ENCODE measurements at places on chromosomes 1 and 21. TPM values are rescaled to one million over a fixed set of nuclear protein-coding genes. Genes with fewer than 3 reads are reported as not detected.

GRCh38 chr1:103111926-103112325 lies 3.6 kb upstream of the COL11A1 start:
- no peaks in the 10 kb centered on the region for H3K36me3 ChIP-seq
- peaks cover 2% of the 10 kb centered on the region for H3K4me1 ChIP-seq
- peaks cover 17% of the 10 kb centered on the region for H3K27me3 ChIP-seq
- DNase-seq, result no peak
- H3K27ac ChIP-seq, result no peak overlapping the region

- no peaks in the 10 kb centered on the region for H3K36me3 ChIP-seq
- no peaks in the 10 kb centered on the region for H3K27me3 ChIP-seq
- peaks cover 43% of the 10 kb centered on the region for H3K4me1 ChIP-seq
- H3K27ac ChIP-seq, result no peak overlapping the region
- DNase-seq, result no peak
These were observed 15.5 kb downstream of the AZIN2 start for GRCh38 chr1:33096363-33097005.

GRCh38 chr1:219542828-219543518 lies 69.9 kb downstream of the ZC3H11B start:
- DNase-seq, result no peak
- H3K4me1 ChIP-seq, result no peaks in the 10 kb centered on the region
- H3K27ac ChIP-seq, result no peak overlapping the region
- H3K27me3 ChIP-seq, result no peaks in the 10 kb centered on the region
- H3K36me3 ChIP-seq, result no peaks in the 10 kb centered on the region

DNA sequence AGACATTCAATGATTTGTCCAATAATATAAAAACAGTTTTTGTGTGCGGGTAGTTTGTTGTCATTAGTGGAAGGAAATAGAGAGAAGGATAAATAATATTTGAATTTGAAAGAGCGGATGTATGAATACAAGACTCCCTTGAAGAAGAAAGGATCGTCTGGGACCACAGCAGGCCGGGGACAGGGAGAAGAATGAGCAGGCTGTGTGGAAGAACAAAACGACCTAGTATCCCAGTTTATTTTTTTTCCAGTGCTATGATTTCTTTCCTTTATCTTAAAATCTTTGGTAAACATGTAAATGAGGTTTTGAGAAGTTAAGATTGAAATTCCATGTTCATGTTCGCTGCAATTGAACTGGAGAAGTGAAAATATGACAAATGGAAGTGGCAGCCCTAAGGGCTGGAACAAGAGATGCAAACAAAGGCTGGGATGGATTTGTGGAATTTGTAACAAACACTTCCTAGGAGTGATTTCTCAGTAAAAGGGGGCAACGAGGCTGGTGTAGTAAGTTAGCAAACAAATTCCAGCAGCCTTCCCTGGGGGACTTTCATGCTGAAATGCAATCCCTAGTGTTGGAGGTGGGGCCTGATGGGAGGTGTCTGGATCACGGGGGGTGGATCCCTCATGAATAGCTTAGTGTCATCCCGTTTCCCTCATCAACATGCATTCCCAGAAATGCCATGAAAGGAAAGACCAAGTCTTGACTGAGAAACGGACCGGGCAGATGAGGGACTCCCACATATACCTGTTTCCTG lies 10.2 kb upstream of the IFI16 start:
- H3K36me3 ChIP-seq, result peaks cover 9% of the 10 kb centered on the region
- H3K4me1 ChIP-seq, result no peaks in the 10 kb centered on the region
- H3K27me3 ChIP-seq, result no peaks in the 10 kb centered on the region
- H3K4me3 ChIP-seq, result no peak overlapping the region
- no peak overlapping the region for H3K27ac ChIP-seq
- DNase-seq, result no peak

DNA sequence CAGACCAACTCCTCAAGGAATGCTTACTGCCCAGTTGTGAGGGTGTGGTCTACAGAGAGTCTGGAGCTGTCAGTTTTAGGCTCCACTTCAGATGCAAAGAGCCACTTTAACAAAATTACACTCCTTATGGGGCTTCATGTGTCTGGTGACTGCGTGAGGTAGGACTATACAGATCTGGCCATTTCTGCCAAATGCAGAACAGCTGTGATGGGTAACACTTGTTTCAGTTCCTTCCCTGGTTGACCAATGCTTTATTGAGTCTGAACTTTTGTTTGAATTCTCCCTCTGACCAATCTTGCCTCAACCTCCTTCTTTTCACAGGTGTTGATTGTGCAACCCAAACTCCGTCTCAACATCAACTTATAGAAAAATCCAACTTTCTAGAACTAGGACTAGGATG lies 181.2 kb downstream of the OMA1 start:
- no peaks in the 10 kb centered on the region for H3K27me3 ChIP-seq
- H3K27ac ChIP-seq, result no peak overlapping the region
- H3K4me1 ChIP-seq, result no peaks in the 10 kb centered on the region
- H3K4me3 ChIP-seq, result no peak overlapping the region
- no peak for DNase-seq

GRCh38 chr1:52769346-52770033 lies 43.2 kb downstream of the ZYG11B start:
- peaks cover 3% of the 10 kb centered on the region for H3K36me3 ChIP-seq
- H3K27me3 ChIP-seq, result no peaks in the 10 kb centered on the region
- no peaks in the 10 kb centered on the region for H3K4me1 ChIP-seq
- no peak overlapping the region for H3K27ac ChIP-seq
- DNase-seq, result no peak
- no peak overlapping the region for H3K4me3 ChIP-seq

- no peaks in the 10 kb centered on the region for H3K36me3 ChIP-seq
- H3K4me1 ChIP-seq, result peaks cover 17% of the 10 kb centered on the region
- no peak overlapping the region for H3K4me3 ChIP-seq
- H3K27ac ChIP-seq, result no peak overlapping the region
- DNase-seq, result no peak
These were observed 60.7 kb upstream of the TTC34 start for GRCh38 chr1:2861988-2862813.

DNA sequence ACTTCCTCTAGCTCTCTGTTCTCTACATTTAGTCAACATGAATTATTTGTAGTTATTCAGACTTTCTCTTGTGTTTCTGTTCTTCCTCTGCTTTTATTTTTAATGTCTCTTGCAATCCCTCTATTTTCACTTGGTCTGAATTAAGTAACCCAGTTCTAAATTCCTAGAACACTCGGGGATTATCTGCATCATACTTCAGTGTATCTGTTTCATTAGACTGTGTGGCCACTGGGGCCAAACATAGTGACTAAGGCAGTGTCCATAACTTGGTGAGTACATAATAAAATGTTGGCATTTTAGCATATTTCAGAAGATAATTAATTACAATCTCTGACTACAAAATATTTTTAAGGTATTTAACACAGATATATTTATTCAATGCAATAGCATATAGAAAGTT lies 1087.2 kb upstream of the B3GALT2 start:
- no peak overlapping the region for H3K4me3 ChIP-seq
- H3K27me3 ChIP-seq, result no peaks in the 10 kb centered on the region
- DNase-seq, result no peak

DNA sequence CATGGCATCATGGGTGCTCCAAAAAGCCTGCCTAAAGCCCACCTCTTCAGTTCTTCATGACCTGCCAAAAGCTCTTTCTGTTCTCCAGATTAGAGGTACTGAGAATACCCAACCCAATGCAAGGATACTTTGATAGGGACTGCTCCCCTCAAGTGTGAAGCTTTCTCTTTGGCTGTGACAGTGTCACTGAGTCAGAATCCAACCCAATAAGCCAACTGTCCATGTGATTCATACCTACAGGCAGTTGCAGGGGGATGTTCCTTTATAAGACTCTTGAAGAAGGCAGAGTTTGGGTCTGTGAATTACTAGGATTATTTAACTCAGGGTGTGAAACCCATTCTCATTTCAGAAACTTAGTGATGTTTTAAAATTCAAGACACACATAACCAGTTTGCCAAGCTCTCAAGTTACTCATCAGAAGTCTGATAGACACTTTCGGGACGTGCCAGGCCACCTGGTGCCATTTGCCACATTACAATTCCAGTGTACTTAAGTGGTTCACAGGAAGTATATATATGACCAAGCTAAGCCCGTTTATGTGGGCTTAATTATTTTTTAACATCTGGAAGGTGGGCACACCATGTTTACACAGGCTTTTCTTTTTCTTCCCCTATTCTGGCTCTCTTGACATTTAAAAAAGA lies 265.8 kb downstream of the NFIA start:
- H3K27ac ChIP-seq, result no peak overlapping the region
- H3K4me1 ChIP-seq, result no peaks in the 10 kb centered on the region
- H3K4me3 ChIP-seq, result no peak overlapping the region
- no peaks in the 10 kb centered on the region for H3K36me3 ChIP-seq
- H3K27me3 ChIP-seq, result no peaks in the 10 kb centered on the region

DNA sequence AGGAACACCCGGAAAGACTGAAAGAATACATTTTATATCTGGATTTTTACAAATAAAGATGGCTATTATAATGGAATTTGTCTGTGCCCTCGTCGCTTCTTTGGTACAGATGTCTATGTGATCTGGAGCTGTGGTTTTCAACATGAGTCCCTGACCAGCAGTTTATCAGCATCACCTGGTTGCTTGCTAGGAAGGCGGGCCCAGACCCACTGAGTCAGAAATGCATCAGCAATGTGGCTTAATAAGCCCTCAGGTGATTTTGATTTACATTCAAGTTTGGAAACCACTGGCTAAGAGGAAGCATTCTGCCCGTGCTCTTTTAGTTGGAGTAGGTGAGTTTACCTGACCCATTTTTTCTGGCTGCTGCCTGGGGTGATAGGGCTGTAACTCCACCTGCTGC lies 31.7 kb downstream of the ATP1A1 start:
- H3K27me3 ChIP-seq, result no peaks in the 10 kb centered on the region
- H3K27ac ChIP-seq, result no peak overlapping the region
- no peaks in the 10 kb centered on the region for H3K4me1 ChIP-seq
- no peak overlapping the region for H3K4me3 ChIP-seq

DNA sequence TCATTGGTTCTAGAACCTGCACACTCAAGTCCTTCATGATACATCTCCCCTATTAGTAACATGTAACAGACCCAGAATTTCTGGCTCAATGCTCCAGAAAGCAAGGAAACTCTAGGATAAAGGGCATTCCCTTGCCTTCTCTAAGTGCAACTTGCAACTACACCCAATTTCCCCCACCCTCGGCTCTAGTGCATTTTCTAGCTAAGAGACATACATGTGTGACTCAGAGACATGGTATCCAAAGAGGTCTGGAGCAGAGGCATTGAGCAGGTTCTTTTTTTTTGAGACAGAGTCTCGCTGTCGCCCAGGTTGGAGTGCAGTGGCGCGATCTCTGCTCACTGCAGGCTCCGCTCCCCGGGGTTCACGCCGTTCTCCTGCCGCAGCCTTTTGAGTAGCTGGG lies 132.9 kb downstream of the ZC3H11B start:
- no peaks in the 10 kb centered on the region for H3K4me1 ChIP-seq
- no peak for DNase-seq
- H3K27me3 ChIP-seq, result no peaks in the 10 kb centered on the region
- H3K4me3 ChIP-seq, result no peak overlapping the region
- no peak overlapping the region for H3K27ac ChIP-seq

GRCh38 chr1:58392083-58392482 lies 154.4 kb downstream of the OMA1 start:
- H3K27ac ChIP-seq, result peak overlapping the region; percentile 61
- H3K4me3 ChIP-seq, result no peak overlapping the region
- H3K4me1 ChIP-seq, result peaks cover 5% of the 10 kb centered on the region
- no peaks in the 10 kb centered on the region for H3K36me3 ChIP-seq
- DNase-seq, result no peak

The ZSWIM5 gene
- total RNA-seq, result 1.6 TPM

The PLCH2 gene
- 32.8 TPM for total RNA-seq

The SERPINC1 gene
- total RNA-seq, result 0.95 TPM

The VTCN1 gene
- not detected for total RNA-seq

The PRDM15 gene
- total RNA-seq, result 21.7 TPM
